ENCODE measurements at places on chromosomes 2 and 18.

- no peak for DNase-seq
Observed at GRCh38 chr2:218128781-218129457, 3.1 kb downstream of the CXCR2 start.

DNA sequence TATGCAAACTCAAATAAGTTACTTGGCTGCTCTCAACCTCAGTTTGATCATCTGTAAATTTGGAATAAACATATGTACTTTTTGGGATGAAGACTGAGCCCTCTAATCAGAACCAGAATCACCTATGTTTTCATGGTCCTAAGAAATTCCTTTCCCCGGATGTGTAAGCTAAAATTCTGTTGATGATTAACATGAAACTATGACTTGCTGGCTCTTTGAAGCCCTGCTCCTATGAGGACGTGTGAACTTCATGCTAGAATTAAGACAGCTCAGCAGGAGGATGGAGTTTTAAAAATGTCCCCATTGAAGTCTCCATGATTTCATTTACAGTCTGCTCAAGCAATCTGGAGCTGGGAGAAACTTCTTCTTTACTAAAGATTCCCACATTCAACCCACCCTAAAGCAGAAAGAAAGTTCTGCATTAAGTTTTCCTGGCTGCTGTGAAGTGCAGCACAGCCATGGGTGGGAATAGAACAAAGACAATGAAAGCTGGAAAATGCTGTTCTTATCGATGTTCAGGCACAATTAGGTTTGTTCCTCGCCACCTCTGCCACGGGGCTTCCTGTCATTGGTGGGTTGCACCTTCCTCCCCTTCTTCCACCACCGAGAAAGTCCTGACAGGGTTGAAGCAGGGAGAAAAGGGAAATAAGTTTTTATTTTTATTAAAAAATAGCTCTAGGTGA is 50.9 kb downstream of the ADCYAP1 start:
- DNase-seq = no peak

- DNase-seq = no peak
Observed at GRCh38 chr2:37623971-37624900, 47.2 kb downstream of the CDC42EP3 start.

GRCh38 chr2:215521031-215521430 is 85.2 kb upstream of the FN1 start:
- DNase-seq = no peak
